Inflammatory macrophage treated with lipopolysaccharide for 1 hour (primary cell): ENCODE measurements at places on chromosomes 4 and X.
A peak's percentile ranks its signal among the peaks of the same experiment; 100 is the strongest.

GRCh38 chr4:83082777-83083176 is 31.8 kb downstream of the PLAC8 start:
- DNase-seq = no peak

DNA sequence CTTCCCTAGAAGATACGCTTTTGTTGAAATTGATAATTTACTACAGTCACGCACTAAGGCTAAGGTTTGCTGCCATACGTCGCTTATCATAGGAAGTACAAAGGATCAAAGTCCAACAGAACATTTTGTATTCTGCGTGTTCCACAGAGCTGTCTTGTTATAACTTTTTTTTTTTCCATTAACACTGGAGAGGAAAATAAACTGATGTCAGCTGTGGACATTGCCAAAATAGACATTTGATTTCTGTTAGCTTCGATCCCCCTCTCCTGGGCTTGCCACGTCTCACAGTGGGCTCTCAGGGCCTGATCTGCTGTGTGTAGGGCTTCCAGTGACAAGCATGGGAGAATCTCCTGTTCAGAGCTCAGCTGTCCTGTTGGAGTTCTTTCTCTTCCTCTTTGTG is 93.3 kb downstream of the SPATA18 start:
- DNase-seq = no peak

- no peak for DNase-seq
Observed at GRCh38 chr4:168560184-168561180, 63.6 kb downstream of the PALLD start.

- DNase-seq = no peak
Observed at GRCh38 chrX:105120463-105120862, 100.0 kb downstream of the TEX13A start.

GRCh38 chrX:85928606-85929005 is 118.8 kb downstream of the CHM start:
- no peak for DNase-seq

GRCh38 chr4:159105761-159106243 is 2.9 kb downstream of the RAPGEF2 start:
- DNase-seq = peak; percentile 64

DNA sequence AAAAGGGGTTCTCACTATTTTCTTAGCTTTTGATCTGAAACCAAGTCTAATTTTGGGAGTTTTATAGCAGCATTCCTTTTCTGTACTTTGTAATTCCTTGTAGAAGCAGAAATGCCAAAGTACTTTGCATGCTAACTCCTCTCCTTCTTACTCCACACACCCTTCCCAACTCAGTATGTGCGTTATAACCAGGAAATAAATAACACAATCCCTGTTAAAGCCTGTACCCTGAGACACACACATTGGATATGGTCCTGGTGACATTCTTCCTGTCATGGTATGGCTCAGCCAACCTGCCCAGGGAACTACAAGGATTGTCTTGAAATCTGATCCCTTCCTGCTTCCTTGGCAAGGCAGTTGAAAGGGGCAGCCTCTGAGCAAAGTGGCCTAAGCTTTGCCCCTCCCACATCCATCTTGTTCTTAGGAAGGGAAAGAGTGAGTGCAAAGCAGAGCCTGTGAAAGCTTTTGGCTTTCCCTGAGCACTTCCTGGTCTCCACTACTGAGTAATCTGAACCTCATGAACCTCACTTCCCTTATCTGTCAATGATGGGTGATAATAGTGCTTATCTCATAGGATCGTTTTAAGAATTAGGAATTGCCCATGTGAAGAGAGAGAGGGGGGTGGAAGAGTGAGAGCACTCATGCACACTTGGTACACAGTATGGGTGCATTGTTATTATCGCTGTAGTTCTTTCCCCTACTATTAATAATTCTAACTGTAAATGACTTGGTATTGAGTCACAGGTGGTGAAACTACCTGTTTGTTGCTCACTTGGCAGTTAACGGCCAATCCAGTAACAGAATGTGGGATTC is 109.3 kb downstream of the AFF2 start:
- DNase-seq = peak; percentile 25
